SJCRH30 (cell line): ENCODE measurements at places on chromosomes 11 and 22.

DNA sequence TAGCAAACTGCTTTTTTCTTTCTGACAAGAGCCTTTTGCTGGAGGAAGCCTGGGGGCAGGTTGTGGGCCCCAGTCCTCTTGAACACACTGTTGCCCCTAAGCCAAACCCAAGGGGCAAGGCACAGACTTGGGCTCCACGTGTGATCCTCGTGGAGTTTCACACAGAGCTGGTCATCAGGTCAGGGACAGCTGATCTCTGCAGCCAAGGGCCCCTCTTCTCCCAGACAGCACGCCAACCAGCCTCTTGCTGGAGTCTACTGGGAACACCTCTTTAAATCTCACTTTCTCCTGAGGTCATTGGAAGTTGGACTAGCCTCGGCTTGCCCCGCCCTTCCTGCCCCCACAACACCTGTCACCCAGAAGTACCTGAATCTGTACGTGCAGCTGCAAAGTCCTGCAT, 39.8 kb downstream of the C11orf58 start:
- no peak for DNase-seq

DNA sequence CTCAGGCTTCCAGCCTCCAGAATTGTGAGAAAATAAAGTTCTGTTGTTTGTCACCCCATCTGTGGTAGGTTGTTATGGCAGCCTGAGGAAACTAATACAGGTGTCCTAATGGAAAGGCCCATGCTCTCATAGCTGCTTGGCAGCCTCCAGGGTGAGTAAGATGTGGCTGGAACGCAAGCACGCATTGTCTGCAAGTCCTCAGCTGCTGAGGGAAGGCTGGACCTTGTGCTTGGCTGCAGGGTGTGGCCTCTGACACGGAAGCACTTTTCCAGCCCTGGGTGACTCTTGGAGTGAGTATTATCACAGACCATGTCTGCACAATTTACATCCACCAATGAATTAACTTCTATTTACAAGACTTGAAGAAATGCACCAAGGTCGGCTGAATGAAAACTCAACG, 44.4 kb upstream of the BARX2 start:
- peak; percentile 4 for DNase-seq

DNA sequence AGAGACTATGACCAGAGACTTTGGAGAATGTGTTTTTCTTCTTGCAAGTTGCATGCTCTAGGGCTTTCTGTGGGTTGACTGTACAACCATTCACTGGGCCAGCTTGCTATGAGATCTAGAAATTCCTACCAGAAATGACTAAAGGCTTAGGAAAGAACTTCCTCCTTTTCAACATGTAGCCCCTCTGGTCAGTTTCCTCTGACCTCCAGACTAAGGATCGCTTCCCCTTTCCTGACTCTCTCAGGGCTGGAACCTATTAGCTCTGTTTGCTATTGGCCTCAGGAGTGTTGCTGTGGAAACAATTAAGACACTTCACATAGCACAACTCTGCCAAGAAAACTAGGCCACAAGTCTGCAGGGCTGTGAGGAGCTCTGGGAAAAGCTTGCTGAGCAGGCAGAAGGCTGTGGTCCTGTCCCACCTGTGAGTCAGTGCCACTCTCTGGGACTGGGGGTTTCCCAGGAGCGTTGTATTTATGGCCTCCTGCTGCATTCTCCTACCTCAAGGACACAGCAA, 10.7 kb downstream of the CRY2 start:
- DNase-seq, result no peak

DNA sequence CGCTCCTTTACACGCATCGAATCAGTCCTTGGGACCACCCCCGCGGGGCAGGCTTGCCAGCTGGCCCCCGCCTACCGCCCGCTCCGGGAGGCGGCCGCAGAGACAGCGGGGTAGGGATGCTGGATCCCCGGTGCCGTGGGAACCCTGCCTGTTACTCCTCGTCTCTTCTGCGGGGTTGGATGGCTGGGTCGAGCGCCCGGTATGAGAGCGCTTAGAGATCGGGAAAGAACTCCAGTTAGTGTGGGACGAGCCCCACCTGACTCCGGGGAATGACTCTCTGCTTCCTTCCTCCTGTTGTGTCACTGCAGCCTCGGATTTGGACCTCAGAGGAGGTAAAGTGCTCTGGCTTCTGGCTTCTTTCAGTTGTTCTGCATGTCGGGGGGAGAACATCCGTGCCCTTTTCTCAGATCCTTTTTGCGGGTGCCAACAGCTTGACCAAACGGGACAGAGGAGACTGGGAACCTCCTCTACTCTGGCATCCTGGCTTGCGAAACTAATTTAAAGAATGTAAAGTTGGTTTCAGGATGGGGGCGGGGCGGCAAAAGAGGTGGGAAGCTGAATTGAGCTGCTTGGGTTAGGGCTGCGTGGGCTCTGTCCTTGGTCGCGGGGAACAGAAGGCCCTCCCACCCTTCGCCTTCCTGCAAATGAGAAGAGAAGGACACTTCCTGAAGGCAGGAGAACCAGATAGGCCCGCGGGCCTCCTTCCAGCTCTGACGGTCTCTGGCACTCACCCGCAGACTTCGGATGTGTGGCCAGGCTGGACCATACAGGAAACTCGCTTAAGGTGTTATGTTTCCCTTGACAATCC, 938 bp downstream of the LAYN start:
- DNase-seq, result peak; percentile 18

- no peak for DNase-seq
Measured at GRCh38 chr11:129192150-129192549, at the start of gene ARHGAP32. TSS of gene ARHGAP32 (minus strand) at chr11:129192325. CDS start at chr11:129192198, 127 bp downstream.

GRCh38 chr11:11740073-11740702, 101.6 kb upstream of the USP47 start:
- no peak for DNase-seq

- no peak for DNase-seq
Measured at GRCh38 chr22:20982563-20982882, 426 bp downstream of the LZTR1 start.

DNA sequence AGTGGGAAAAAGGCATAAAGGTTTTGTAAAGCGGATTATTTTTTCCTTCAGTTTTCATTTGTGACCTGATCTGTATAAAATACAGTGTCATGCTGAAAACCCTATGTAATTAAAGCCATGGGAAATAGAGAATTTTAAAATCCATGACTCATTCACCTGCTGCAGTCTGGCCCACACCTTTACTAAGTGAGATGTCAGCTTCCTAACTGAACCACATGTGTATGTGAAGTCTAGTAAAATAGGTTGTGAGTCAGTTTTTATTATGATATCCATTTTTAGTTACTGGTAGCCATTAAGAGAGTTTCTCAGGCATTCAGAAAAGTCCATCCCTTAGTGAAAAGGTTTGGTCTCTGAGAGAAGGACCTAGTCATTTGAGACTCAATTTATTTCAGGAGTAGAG, 60.9 kb downstream of the TRIM44 start:
- no peak for DNase-seq

DNA sequence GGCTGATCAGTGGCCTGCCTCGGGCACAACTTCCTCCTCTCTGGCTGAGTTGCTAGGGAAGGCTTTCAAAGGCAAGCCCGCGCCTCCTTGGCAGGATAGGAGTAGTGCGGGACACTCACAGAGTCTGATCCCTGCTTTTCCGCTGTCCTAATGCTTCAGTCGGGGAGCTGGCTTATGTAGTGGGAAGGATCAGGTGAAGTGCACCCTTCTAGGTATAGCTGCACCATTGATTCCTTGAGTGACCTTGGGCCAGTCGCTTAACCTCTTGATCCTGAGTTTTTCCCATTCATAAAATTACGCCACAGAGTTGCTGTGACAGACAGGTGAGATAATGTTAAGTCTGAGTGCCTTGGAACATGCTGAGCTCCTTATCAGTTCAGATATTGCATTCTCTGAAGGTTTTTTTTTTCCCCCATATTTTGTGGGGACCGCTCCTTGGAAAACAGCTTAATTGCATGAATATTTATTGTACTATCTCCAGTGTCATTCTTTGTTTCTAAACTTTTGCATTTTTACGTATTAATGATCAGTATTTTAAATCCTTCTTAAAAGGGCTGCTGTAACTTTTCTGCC, 961 bp downstream of the IPO7 start:
- no peak for DNase-seq

- DNase-seq, result no peak
Measured at GRCh38 chr22:20141186-20142077, 9.4 kb downstream of the CCDC188 start.

GRCh38 chr11:14544611-14545010, 24.4 kb upstream of the PSMA1 start:
- no peak for DNase-seq

- no peak for DNase-seq
Measured at GRCh38 chr11:19958204-19958603, 202.1 kb downstream of the DBX1 start.

DNA sequence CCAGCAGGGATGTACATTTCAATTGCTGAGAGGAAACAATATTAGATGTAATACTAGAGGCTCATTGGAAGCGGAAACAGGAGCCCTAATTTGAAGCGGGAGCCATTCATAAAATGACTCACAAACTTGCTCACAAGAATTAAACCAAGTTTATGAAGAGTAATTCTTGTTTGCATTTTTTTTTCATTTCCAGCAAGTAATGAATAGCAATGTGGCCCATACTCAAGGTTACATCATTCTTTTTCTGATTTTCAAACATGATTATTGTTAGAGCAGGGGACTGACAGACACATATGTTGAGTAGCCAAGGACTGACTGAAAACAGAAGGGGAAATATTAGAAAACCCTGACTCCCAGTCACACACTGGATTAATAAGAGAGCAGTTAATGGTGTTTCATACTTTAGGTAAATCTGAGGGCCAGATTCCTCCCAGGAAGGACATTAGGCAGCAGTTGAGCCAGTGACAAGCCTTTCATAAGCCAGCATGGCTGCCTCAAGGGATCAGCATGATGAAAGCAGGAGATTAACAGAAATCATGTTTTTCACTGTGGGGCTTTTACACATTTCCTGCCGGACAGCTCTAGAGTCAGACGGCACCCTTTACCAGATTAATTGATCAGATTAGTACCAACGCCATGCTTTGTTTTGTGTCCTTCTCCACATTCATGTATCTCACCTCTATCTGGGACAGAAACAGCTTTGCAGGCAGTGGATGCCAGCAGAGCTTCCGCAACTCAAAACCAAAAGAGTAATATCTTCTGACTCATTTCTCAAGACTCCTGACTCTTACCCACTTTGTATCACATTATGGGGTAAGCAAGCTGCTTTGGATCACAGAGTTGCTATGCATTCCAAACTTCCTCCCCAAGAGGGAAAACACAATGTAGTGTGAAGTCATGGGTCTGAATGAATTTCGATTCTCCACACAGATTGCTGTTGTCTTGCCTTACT, 831.6 kb downstream of the KCNA4 start:
- DNase-seq, result peak; percentile 2

- no peak for DNase-seq
Measured at GRCh38 chr11:102620179-102620578, 5.0 kb downstream of the MMP20 start.

DNA sequence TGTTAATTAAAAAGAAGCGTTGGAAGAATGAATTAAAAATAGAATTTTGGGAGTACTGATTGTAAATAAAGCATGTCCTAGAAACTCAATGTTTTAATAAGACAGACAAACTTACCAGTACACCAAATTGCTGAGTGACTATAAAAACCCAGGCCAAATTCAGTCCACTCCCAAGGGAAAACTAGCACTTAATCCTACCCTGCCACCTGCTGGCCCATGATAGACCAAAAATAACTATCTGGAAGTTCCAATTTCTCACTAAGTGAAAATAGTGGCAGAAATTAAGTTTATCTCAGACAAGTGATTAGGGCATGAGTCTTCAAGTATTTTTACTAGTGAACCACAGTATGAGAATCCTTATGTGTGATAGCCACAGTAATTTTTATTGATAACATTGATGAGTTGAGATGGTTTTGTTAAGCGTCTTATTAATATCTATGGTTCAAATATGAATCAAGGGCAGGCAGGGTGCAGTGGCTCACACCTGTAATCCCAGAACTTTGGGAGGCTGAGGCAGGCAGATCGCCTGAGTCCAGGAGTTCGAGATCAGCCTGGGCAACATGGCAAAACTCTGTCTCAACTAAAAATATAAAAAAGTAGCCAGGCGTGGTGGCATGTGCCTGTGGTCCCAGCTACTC, 9.8 kb upstream of the DDX10 start:
- peak; percentile 9 for DNase-seq

DNA sequence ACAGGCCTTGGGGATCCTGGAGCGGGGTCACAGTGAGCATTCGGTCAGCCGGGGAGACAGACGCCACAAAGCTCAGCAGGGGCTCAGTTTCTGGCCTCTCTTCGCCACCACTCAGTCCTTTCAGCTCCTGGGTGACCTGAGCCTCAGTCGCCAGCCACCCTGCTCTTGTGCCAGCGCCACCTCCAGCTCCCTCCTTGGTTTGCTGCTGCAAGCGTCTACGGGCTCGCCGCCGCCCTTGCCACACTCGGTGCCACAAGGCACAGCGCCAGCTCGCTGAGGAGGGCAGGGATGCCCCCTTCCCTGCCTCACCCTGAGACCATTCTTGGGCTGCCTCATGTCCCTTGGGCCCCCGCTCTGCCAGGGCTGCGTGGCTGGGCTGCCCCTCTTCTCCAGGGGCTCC, 1.5 kb upstream of the EEF1G start:
- no peak for DNase-seq
